SHP77 (cell line): ENCODE measurements at places on chromosomes 2 and 18.

DNA sequence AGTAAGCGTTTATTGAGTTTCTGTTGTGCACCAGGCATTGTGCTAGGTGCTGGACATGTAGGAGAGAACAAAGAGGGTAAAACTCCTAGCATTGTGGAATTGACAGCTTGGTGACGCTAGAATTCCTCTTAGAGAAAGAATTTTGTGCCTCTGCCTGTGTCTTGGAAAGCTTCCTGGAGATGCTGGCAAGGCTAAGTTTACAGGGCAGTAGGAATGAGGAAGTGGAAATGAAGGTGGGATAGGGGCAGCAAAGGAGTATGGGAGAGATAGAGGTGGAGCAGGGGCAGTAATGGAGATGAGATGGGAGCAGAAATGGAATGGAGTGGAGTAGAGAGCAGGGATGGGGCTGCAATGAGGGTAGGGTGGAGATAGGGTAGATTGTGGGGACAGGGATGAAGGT, 29.8 kb downstream of the GPR39 start:
- DNase-seq = no peak

- no peak for DNase-seq
Observed at GRCh38 chr2:120833127-120833675, 97.5 kb downstream of the GLI2 start.

DNA sequence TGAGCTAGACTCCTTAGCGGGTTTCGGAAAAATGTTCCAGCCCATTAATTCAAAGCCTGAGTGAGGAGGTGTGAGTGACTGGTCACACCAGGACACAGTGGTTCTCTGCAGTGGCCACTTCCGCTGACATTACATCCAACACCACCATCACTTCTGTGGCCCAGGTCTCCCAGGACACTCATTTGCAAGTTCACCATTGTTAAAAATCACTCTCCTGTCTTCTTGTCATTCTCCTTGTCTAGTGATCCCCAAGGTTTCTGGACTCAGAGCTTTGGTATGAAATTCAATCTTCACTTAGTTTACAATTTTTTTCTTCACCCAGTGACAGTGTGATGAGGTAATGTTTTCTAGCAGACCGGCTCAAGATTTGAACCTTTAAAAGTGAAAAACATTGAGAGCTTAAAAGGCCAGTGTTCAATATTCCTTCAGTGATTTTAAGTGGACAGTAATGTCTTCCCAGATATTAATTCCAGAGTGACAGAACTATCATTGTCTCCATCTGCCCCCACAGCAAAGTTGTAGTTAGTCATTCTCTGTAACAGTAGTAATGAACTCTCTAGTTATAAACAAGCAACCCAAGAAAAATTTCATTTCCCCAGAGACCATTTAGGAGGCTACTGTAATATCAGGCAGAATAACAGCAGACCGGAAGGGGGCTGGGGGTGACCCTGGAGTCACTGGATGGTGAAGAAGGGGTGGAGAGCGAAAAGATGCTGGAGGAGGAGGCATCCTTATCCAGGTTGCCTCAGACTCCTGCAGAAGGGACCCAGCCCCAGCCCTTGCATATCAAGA, 164.9 kb downstream of the GFPT1 start:
- DNase-seq = no peak

DNA sequence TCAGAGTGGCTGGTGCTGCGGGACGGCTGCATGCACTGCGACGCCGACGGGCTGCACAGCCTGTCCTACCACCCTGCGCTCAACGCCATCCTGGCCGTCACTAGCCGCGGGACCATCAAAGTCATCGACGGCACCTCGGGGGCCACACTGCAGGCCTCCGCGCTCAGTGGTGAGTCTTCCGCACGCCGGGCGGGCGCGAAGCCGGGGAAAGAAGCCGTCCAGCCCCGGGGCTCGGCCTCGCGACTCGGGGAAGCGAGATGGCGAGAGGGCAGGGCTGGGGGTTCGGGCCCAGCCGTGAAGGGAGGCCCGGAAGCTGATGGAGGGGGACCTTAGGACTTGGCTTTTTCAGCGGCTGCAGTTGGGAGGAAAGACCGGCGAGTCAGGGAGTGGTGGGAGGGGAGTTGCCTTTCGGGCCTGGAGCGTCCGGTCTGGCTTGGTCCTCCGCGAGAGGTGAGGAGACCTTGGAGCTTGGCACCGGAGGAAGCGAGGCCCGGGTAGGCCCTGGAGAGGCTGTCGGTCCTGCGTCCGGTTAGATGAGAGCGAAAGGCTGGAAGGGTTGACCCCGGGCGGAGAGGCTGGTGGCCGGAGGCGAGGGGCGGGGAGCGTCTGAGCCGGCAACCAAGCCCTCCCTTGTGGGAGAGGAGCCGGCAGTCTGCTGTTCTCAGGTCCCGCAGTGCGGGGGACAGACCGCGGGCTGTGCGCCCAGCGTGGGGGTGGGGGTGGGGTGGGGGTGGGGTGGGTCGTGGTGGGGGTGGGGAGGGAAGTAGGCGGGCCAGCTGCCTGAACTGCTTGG, 691 bp downstream of the BIRC6 start:
- no peak for DNase-seq

GRCh38 chr2:62577994-62578781, 72.2 kb upstream of the TMEM17 start:
- no peak for DNase-seq

GRCh38 chr2:100212850-100213249, 70.5 kb upstream of the AFF3 start:
- DNase-seq = no peak

DNA sequence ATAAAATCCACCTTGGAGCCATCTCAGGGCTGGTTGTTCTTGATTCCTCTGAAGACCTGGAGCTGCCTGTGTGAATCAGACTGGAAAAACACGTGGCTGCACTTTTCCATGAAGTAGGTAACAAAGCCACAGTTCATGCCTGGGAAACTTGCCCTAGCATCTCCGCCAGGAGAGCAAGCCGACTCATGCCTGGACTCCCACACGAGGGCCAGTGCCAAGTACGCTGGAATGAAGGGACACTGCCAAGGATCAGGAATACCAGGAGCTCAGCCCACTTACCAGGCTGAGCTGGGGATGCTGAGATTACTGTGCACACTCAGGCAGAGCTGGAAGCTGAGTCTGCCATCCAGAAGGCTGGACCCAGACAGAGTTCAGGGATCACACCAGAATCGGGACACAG, 10.9 kb upstream of the FHL2 start:
- no peak for DNase-seq

- peak; percentile 39 for DNase-seq
Observed at GRCh38 chr2:31729442-31730092, 148.8 kb upstream of the SRD5A2 start.

DNA sequence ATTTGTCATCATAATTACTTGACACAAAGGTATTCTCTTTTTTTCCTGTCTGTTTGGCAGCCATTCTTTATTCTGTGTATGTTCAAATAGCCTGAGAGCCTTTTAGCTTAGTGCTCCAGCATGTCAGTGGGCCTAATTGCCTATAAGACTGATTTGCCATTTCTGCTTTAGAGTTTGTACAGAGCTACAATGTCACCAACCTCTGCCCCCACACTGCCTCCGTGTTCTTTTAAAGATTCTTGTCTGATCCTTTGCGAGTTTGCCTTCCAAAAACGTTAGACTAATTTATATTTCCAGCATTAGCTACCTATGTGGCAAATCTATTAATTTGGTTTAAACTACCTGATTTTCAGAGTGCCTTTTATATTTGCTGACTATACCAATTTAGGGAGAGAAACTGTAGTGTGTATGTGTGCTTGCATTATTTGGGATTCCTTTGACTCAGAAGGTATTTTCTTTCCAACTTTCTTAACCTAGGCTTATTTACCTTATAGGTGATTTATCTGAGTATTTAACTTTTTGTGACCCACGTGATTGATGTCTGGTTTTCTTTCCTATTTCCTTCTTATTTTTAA, 70.8 kb downstream of the FAM117B start:
- DNase-seq = no peak

GRCh38 chr2:11411244-11411643, 54.7 kb downstream of the E2F6 start:
- no peak for DNase-seq

DNA sequence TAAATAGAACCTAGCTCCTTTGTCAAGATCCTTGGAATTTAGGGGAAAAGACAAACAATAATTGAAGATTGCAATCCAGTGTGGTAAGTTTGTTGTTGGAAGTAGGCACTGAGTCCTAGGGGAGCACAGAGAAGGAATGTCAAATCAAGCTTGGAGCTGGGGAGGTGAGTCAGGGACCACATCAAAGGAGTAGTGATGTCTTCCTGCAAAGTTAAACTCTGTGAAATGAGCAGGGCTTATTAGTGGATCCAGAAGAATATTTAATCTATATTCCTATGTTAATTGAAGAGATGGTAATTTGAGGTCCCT, 41.7 kb upstream of the NABP1 start:
- no peak for DNase-seq

- DNase-seq = peak; percentile 40
Observed at GRCh38 chr2:241507430-241508239, 749 bp downstream of the STK25 start.

DNA sequence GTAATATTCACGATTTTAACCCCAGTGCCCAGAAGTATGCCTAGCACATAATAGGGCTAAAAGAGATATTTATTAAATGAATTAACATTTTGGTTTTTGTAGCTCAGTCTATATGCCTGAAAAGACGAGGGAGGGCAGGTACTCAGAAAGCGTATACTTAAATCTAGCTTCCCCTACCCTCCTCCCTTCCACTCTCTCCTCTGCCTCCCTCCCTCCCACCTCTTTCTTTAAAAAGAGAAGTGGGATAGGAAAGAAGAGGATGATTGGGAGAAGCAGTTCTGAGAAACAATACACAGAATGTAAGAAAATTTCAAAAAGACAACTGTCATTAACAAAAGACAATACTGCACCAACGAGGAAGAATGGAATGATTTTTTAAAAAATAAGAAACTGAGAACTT, 39.8 kb downstream of the CHMP3 start:
- DNase-seq = no peak

GRCh38 chr18:56166914-56167313, 471.5 kb downstream of the TXNL1 start:
- no peak for DNase-seq

- DNase-seq = peak; percentile 29
Observed at GRCh38 chr2:75592030-75592429, 31.3 kb upstream of the EVA1A start.

- no peak for DNase-seq
Observed at GRCh38 chr2:85423525-85423924, 5.0 kb downstream of the SH2D6 start.

DNA sequence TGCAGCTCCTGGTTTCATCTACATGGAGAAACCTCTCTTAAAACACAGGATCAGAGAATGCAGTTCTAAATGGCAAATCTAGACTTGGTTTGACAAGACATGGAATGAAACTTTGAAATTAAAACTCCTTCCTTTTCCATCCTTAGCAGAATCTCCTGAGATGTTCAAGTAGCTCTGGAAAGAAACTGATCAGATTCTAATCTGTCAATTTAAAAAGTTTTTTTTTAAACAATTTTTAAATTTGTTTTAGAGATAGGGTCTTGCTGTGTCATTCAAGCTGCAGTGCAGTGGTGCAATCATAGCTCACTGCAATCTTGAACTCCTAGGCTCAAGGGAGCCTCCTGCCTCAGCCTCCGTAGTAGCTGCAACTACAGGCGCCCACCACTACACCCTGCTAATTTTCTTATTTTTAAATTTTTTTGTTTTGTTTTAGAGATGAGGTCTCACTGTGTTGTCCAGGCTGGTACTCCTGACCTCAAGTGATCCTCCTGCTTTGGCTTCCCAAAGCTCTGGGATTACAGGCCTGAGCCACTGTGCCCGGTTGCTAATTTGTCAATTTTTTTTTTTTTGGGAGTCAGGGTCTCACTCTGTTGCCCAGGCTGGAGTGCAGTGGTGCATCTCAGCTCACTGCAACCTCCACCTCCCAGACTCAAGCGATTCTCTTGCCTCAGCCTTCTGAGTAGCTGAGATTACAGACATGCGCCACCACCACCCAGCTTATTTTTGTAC, 216.7 kb downstream of the TGIF1 start:
- DNase-seq = no peak

GRCh38 chr18:29693334-29693733, 1349.2 kb downstream of the DSC3 start:
- DNase-seq = no peak

- DNase-seq = no peak
Observed at GRCh38 chr2:121162893-121163292, 122.1 kb downstream of the TFCP2L1 start.
